Activated CD8-positive, alpha-beta memory T cell treated with anti-CD3 and anti-CD28 coated beads, Interleukin-2, amount 50 U/mL, for 48 hours (primary cell): ENCODE measurements at places on chromosomes 12 and 14.
A peak's percentile ranks its signal among the peaks of the same experiment; 100 is the strongest.

GRCh38 chr12:109612975-109613502 is 39.4 kb downstream of the MVK start:
- no peak for DNase-seq

DNA sequence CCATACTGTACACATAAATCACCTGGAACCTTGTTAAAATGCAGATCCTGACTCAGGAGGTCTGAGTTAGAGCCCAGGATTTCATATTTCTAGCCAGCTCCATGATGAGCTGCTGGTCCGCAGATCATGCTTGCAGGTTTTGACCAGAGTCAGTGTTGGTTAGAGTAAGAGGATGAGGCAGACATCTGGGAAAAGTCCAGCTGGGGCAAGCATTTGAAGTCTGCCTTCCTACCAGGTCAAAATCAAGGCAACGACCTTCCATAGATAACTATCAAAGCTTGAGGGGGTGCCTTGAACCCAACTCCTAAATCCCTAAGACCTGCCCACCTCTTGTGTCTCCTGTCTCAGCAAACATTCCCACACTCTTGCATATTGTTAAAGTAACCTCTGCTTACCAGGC is 9.2 kb downstream of the OAS2 start:
- peak; percentile 28 for DNase-seq

- peak; percentile 93 for DNase-seq
Measured at GRCh38 chr12:117155278-117156060, 34.8 kb downstream of the FBXO21 start.

DNA sequence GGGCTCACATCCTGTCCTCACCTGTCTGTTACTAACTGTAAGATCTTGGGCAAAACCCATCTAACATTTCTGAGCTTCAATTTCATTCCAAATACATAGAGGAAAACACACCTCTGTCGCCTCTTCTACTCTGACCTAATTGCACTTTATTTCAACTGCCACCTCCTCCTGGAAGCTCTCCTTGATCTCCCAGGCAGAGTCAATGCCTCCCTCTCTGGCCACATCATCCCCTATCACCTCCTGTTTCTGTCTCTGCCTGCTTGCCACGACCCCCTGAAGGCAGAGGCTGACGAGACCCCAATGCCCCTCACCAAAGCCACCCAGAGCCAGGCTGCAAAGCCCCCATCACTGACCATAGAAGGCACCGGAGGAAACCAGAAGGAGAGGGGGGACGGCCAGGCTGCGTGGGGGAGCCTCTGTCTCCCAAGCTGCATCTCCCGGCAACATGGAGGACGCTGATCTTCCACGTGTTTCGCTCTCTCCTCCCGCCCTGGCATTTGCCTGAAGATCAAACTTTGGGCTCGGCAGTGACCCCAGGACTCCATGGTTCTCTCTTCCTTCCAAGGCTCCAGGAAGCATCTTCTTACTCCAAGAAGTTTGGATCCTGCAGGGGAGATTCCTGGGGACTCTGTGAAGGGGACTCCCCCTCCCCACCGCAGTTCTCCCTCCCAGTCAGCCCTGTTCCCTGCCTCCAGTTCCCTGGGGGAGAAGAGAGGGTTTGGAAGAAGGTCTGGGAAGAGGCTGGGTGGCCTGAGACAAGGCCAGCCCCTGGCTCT is 50.1 kb upstream of the BCL11B start:
- no peak for DNase-seq

DNA sequence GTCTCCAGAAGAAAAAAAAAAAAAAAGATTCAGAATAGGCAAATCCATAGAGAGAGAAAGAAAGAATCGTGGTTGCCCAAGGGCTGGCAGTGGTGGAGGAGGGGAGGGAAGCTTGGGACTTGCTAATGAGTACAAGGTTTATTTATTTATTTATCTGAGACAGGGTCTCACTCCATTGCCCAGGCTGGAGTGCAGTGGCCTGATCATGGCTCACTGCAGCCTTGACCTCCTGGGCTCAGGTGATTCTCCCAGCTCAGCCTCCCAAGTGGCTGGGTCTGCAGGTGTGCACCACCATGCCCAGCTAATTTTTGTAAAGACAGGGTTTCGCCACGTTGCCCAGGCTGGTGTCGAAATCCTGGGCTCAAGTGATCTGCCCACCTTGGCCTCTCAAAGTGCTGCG is 9.7 kb upstream of the TNFRSF1A start:
- no peak for DNase-seq

DNA sequence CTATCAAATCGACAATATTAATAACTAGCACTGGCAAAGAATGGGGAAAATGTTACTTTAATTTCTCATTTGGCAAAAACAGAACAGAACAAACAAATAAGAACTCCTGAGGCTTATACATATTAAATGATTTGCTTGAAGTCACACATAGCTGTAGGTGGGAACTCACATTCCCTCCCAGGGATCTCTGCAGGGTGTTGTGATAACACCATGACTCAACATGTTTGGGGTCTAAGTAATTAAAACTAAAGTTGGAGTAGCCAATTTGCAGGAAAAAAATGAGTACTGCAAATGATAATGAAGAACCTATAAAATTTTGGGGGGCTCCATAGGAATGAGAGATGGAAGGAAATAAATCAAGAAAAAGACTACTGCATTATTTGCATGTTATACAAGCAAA is 27.5 kb downstream of the UNC79 start:
- no peak for DNase-seq

GRCh38 chr14:56413721-56414120 is 165.9 kb upstream of the TMEM260 start:
- no peak for DNase-seq

DNA sequence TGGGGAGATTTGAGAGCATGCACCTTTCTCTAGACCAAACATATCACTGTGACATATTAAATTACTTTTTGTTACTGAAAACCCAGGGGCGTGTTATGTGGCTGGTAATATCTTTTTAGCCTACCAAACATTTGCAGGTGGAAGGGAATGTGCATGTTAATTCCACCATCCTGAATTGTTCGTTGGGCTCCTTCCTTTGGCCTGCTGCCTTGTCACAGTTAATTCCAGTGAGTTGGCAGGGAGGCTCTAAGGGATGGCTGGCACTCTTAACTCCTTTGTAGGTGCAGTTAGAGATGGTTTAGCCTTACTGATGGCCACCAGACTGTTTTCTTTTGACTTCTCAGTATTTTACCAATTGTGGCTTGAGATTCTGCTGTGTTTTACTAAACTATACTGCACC is 64.5 kb downstream of the DIP2B start:
- no peak for DNase-seq

DNA sequence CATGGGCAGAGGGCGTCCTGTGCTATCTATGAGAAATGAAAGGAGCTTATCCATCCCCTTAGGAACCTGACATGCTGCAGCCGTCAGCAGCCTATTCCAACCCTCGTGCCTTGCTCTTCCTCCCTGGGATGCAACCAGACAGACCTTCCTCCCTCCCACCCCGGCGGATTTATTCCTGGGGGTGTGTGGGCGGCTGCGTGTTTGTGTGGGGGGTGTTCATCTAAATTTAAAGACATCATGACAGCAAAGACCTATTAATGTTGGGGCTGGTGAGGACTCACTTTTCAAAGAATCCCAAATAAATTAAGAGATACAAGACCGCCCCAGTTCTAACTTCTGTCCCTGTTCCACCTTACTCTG is 52.0 kb downstream of the WSCD2 start:
- no peak for DNase-seq

DNA sequence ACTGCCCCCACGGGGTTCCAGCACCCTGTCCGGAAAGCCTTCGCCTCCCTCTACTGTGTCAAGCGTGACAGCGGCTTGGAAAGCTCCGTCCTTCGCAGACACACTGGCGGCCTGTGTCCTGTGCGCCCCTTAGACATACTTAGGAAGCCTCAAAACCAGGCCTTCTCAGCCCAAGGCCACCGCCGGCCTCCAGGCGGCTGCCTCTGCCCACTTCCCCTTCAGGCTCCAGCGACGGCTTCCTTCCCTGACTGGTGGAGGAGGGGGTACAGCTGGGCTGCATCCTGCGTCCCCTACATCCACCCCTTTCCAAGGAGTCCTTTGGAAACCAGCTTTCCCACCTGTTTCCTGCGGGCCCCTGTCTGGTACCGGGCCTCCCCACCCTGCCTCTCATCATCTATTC is 2.5 kb upstream of the CACNA2D4 start:
- peak; percentile 46 for DNase-seq

DNA sequence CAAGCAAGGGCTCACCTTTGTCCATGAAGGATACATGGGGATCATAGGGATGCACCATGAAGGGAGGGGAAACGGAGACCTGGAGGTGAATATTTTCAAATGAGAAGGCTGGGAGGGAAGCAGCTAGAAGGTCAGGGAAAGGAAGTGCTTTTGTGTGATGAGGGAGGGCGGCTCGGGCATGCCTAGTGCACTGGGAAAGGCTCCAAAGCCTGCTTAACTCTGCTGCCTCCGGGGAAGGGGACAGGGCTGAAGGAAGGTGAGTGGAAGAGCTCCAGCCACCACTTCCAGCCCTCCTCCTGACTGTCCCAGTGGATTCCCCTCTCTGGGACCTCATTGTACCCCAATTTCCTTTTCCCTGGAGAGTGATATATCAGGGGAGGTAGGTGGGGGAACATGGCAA is 149.4 kb upstream of the PRMT8 start:
- no peak for DNase-seq

DNA sequence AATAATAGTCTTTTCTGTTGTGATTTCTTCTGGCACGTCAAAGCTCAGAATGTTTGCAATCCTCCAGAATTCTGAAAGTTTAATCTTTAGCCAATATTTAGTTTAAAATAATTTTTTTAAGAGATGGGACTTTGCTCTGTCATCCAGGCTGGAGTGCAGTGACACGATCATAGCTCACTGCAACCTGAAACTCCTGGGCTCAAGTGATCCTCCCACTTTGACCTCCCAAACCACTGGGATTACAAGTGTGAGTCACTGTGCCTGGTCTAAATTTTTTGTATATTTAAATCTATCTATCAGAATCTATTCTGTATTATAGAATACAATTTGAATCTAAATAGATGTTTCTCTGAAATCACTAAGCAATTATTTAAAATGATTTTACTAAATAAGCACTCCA is 572.7 kb downstream of the VRK1 start:
- no peak for DNase-seq

- DNase-seq: no peak
Measured at GRCh38 chr12:2941524-2941923, 17.7 kb upstream of the TEAD4 start.

- DNase-seq: no peak
Measured at GRCh38 chr12:52244615-52244994, 11.6 kb downstream of the KRT7 start.

DNA sequence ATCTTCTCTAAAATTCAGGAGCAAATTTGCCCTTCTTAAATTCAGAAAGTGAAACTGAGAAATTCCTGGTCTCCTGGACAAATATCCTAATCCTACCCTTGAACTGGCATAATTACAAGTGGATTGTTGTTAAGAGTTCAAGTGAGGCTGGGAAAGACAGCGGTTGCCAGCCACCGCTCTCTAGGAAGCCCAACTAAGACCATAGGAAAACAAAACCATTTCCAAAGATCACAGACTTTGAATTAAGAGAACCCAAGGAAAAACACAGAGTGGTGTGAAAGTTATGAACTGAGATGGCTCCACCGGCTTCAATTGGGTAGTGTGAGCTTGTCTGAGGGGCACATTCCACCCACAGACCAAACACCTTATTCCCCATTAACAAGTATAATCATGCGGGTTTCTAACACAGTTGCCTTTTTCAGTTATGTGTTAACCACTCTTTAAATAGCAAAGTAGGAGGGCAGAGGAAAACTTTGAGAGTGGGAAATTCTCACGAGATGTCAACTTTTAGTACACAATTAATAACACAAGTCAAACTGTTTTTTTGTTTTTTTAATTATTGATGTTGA is 1628.8 kb upstream of the SEL1L start:
- no peak for DNase-seq

GRCh38 chr12:3092764-3093163 is 15.6 kb downstream of the TSPAN9 start:
- DNase-seq: no peak

DNA sequence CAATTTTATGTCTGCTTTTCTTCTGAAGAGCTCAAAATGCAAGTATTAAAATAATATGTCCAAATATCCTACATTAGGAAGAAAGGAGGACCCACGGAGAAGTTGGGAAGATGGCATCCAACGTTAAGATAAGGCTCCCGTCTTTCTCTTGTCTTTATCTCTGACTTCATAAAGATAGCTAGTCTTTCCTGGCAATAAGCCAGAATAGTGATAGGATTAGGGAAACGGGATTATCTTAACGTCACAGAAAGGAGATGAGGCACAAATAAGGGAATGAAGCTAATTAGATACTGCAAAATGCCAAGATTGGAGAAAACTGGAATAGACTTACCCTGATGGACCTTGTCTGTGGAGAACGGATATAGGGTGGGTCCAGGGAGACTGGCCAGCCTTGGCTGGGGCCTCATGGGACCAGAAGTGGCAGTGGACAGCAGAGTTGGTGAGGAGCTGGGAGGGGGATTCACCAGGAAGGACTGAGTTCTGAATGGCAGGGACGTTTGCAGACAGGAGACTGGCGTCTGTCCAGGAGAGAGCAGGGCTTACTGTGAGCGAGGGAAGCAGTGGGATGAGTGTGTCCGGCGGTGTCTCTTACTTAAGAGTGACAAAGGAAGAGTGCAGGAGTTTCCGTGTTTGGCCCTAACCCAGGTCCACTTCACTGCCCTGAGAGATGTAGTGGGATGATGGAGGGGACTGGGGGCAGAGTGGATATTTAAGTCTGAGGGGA is 119.9 kb downstream of the CACNA1C start:
- no peak for DNase-seq

- no peak for DNase-seq
Measured at GRCh38 chr14:94451826-94452225, 774 bp downstream of the SERPINA11 start.

- no peak for DNase-seq
Measured at GRCh38 chr12:63968673-63969072, 124.2 kb downstream of the SRGAP1 start.

DNA sequence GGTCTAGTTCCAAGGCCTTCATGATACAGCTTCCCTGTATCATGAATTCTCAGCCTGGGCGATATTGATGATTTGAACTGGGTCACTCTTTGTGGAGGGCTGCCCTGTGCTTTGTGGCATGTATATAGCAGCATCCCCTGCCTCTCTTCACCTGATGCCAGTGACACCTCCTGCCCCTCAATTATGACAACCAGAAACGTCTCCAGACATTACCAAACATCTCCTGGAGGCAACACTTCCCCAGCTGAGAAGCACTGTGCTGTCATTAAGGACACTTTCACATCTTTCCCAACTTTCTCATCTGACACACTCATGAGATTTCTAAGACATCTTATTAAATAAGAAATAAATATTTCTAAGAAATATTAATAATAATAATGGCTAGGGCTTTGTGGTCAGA is 315.3 kb downstream of the BCL11B start:
- DNase-seq: peak; percentile 25

DNA sequence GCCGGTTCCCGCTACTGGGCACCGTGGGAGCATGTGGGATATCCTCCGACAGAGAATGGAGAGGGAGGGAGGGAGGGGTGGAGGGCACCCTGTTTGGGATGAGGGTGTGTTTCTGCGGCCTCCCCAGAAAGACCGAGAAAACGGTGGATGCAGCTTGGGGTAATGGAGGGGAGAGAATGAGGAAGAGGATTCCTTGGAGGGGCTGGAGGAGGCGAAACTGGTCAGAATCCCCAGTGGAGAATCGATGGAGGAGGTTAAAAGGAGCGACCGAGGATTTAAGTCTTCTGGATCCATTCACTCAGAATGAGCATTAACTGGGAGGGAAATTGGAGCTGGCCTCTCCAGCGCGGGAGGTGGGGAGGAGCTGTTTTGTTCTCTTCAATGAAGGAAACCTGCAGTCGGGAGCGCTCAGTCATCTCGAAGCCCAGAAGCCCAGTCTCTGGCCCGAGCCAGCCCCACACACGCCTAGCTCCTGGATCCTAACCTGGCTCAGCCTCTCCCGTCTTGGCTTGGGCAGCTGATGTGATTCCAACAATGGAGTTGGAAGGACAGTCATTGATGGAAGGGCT is 581 bp downstream of the ARG2 start:
- peak; percentile 55 for DNase-seq
